Smooth muscle cell of the coronary artery (primary cell): ENCODE measurements at places on chromosomes 16 and 17. TPM values are rescaled to one million over a fixed set of nuclear protein-coding genes. Genes with fewer than 3 reads are reported as not detected.

Gene MPO
- under 0.01 TPM in 1 of 2 replicates, not detected in the other for total RNA-seq

Gene TMC5
- not detected in 2 replicates for total RNA-seq

Gene SSTR5
- total RNA-seq, result not detected in 2 replicates

Gene TAF15
- 48.0 and 60.9 TPM in 2 replicates for total RNA-seq

Gene MYH2
- total RNA-seq, result not detected in 2 replicates
